NCI-H1694 (cell line): ENCODE measurements at places on chromosomes 2 and 18.

- no peak for DNase-seq
These were observed 78.5 kb downstream of the RBM43 start for GRCh38 chr2:151182899-151183809.

DNA sequence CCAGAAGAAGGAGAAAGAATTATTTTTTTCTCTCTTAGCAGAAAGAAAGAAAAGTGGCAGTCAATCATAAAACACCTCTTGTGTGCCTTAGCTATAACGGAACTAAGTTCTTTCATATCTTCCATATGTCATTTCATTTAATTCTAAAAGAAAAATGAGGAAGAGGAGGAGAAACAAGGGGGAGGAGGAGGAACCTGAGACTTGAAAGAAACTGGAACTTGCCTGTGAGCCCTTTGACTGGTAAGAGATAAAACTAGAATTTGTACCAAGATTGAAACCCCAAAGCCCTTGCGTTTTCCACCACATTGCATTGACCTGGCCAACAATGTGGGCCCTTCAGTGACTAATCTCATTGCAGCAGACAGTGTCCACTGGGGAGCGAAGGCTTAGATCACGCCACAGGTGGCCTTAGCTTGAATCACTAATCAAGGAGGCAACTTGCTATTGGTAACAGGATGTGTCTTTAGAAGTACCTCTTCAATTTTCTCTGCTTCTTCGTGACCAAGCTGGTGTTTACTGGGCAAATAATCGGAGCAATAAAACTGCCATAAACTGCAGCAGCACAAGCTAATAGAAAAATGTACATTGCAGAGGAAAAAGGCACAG lies 307.9 kb downstream of the CLIP4 start:
- no peak for DNase-seq

GRCh38 chr18:59561612-59562011 lies 135.6 kb downstream of the CCBE1 start:
- DNase-seq: no peak

GRCh38 chr2:226754821-226755604 lies 44.6 kb downstream of the IRS1 start:
- no peak for DNase-seq

DNA sequence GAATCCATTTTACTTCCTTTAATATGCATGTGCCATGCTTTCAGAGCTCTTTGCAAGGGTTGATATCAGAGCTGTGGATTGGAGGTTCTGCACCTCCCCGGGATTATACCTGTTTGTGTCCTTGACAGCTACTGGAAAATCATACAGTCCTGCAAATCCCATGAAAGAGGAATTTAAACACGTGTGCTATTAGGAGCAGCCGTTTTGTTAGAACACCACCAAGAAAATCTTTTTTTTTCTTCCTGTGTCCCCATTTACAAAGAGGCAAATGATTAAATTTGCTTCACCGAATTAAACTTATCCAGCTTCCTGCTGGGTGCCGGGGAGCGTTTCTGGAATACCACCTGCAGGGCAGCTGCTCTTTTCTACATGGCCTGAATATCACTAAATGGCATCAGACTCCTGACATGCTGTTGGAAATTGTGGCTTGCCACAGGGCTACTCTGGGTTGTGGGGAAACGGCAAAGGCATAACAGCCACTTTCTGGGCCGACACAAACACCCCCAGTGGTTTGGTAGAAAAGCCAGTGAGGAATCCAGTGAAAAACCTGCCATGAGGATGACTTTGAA lies 23.4 kb upstream of the SOX11 start:
- DNase-seq: no peak

GRCh38 chr2:53438100-53438499 lies 329.5 kb upstream of the CHAC2 start:
- DNase-seq: no peak

GRCh38 chr2:167579826-167580225 lies 667.6 kb downstream of the STK39 start:
- no peak for DNase-seq

GRCh38 chr2:16317211-16317830 lies 348.3 kb downstream of the CYRIA start:
- no peak for DNase-seq

- DNase-seq: no peak
These were observed 53.9 kb upstream of the SEC11C start for GRCh38 chr18:59085797-59086196.

DNA sequence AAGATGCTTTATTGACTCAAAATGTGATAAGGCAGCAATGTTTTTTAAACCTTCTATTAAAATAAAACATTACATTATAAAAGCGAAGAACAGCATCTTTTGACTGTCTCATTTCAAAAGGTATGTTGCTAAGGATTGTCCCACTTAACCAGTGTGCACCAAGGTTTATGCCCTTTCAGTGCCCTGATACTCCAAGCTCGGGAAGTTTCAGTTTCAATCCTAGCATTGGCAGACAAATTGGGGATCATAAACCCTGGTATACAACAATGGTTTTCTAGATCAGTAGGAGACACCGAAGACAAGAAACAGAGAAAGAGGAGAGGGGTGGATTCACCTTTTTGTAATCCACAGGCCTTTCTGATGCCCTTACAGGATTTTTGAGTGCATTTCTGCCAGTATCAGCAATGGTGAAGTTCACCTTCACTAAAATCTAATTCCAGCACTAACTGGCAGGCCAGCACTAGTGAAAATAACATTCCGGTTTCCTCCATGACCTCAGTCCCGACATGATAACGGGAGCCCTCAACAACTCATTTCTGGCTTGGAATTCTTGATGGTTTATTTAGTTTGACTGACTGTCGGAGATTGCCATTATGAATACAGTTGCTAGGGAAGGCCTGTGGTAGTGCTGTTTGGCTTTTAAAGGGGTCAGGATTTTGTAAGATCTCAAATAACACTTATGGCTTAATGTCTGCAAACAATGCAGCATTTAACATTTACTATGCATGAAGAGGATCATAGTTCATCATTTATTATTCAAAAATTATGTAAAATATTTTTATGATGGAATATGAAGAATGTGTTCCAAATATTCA lies 33.3 kb upstream of the FIGN start:
- no peak for DNase-seq

GRCh38 chr2:63440612-63441011 lies 147.7 kb downstream of the WDPCP start:
- DNase-seq: no peak

DNA sequence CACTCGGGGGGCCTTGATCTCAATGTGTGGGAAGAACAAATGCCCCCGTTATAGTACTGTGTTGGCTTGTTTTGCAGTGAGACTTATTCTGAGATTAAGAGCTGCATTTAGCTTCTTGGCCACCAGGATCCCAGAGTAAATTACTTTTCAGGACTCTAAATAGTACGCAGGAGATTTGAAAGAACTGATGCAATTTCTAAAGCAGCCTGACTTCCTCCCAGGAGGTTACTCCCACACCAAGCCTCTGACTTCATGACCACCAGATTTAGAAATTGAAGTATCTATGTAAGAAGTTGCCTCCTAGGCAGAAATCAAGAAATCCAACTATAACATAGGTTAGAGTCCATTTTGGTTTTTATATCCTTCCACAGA lies 67.0 kb downstream of the FEZ2 start:
- DNase-seq: no peak

- no peak for DNase-seq
These were observed 52.9 kb upstream of the SPATS2L start for GRCh38 chr2:200253639-200254038.

GRCh38 chr2:1266351-1266750 lies 146.9 kb upstream of the TPO start:
- no peak for DNase-seq

DNA sequence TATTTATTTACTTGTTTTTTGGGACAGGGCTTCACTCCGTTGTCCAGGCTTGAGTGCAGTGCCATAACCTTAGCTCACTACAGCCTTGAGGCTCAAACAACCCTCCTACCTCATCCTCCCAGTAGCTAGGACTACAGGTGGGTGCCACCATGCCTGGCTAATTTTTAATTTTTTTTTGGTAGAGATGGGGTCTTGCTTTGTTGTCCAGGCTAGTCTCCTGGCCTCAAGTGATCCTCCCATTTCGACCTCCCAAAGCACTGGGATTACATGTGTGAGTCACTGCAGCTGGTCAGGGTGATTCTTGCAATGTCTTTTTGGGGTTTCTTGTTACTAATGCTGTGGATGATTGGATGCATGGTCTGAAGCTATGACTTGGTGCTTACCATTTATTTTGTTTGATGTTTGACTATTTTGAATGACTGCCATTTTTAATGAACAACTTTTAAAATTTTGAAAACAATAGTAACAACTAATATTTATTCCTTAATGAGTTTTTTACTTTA lies 6.5 kb downstream of the CERS6 start:
- no peak for DNase-seq

- DNase-seq: no peak
These were observed 272.6 kb downstream of the NEDD4L start for GRCh38 chr18:58316396-58317342.

DNA sequence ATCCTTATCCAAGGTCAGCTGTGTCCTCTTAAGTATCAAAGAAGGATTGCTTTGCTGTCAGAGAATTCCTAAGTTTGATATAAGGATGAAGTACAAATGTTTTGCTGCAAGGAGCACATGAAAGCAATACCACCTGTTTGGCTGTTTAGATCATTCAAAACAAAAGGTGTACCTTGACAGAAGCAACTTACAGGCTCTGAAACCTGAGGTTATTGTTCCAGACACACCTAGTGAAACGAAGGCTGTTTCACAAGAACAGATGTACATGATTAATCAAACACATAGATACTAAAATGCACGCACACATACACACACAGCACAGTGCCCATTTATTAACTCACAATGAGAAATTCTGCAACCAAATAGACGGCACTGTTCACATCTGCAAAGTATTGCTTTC lies 166.2 kb downstream of the RBM43 start:
- DNase-seq: no peak

DNA sequence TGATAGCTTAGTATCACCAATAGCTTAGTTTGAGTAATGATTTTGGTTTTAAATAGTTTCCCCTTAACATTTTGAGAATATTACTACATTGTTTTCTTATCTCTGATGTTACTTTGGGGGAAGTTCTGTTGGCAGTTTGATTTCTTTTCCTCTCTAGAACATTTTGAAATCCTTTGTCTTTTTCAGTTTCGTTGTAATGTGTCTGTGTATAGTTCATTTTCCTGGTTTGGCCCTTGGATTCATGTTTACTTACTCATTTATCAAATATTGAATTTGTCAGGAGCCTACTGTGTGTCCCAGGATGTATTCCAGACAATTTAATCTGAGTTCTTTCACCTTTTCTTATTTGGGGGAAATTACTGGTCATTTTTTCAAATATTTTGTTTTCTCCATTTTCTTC lies 16.7 kb downstream of the ANKRD12 start:
- DNase-seq: no peak

DNA sequence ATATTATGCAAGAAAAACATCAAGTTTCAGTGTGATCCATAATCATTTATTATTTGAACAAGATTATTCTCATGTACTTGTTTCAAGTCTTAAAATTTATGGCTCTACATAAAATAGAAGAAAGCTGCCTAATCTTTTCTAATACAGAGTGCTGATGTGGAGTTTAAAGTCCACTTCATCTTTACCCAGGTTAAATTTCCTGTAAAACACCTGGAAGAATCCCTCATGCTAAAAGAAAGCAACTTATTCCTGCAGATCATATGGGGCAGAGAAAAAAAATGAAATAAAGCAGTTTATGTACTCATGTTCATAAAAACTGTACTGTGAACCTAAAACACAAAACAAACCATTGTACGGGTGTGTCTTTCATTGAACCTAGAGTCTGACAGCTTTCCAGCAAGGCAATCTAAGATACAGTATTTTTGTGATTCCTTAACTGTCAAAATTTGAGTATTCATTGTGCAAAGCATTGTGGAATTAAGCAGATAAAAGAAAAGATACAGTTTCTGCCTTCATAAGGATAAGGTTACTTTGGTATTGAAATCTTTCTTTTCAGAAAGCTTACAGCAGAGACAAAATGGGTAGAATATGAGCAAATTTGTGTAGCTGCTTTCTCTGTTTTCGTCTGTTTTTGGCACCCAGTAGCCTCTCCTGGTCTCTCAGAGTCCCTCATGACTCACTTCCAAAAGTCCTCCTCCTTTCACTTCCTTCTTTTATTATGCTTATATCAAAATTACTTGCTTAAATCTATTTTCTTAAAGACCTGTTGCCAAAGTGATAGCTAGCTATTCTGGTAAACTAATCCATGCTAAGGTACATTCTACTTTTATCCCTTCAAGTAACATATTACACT lies 26.9 kb upstream of the GLS start:
- DNase-seq: no peak

DNA sequence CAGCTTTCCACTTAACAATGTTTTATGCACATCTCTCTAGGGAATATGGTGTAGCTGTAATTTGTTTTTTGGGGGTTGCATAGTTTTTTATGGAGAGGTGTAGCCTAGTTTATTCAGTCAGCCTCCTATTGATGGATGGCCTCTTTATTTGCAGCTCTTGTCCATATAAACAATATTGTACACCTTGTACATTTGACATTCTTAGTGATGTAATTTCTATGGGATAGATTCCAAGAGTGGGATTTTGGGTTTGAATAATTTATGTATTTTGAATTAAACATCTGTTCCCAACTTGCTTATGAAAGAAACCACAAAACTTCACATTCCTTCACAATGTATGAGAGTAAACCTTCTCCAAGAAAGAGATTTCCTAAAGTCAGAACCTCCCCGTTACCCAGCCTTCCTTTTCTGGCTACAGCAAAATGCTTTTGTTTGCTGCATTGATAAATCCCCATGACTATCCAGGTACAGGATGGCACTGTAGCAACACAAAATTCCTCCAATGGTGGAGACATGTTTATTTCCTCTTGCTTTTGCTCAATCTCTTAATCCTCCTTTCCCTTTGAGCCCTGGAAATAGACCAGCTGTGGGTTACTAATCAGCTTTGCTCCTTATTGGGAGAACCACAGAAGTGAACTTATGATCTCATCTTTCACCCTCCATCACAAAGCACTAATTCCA lies 58.4 kb upstream of the GALR1 start:
- DNase-seq: no peak

- no peak for DNase-seq
These were observed 29.1 kb downstream of the CIB4 start for GRCh38 chr2:26612034-26612433.

DNA sequence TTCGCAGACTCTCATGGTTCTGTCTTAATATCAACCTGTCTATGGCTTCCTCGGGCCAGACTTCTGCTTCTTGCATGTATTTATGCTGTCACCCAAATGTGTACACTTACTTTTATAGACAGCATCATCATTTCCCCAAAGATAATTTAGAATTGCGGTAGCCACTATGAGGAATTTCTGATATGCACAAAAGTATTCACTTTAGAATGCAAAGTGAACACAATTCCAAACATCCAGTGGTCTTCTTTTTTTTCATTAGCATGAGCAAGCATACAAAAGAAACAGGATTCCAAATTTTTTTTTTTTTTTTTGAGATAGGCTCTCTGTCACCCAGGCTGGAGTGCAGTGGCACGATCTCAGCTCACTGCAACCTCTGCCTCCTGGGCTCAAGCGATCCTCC lies 21.0 kb upstream of the MCFD2 start:
- DNase-seq: no peak
